ENCODE measurements at places on chromosomes 7 and 10.
A peak's percentile ranks its signal among the peaks of the same experiment; 100 is the strongest.

- no peak for DNase-seq
Observed at GRCh38 chr7:95099106-95099505, 191.7 kb downstream of the PPP1R9A start.

DNA sequence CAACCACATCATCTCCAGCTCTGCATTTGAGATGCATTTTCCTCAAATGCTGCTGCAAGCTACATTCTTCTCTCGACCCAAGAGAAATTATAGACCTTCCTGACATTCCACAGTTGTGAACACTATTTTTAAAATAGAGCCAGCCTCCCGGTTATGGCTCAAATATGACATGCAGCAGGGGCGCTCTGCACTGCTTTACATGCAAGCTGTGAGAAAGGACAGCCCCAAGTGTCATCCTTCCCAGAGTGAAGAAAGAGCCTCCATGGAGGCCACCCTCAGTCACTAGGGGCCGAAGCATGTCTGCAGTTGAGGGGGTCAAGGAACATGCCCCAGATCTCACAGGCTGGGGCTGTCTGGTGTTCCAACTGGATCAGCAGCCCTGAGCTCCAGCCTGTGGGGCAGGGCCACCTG, 63.9 kb upstream of the CHST15 start:
- no peak for DNase-seq

GRCh38 chr10:78620985-78621799, 447.6 kb upstream of the ZMIZ1 start:
- DNase-seq, result no peak

DNA sequence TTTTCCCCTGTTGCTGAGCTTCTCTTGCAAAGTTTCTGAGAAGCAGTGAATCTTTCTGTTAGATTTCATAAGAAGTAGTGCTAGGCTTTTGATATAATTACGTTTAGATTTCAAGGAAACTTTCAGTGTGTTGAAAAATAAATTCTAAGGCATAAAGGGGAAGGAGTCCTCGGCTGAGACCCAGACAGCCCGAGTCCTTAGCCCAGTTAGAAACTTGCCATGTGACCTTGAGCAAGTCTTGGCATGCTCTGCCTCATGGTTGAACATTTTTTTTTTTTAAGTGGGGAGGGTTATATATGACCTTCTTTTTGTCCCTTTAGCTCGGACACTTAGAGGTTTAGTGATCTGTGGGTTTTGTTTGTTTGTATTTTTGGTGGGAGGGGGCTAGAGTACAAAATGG, 117.5 kb downstream of the TCF7L2 start:
- no peak for DNase-seq

- DNase-seq, result no peak
Observed at GRCh38 chr10:62116896-62117295, 151.7 kb downstream of the RTKN2 start.

- peak; percentile 17 for DNase-seq
Observed at GRCh38 chr7:13910805-13911551, 78.5 kb downstream of the ETV1 start.

- DNase-seq, result no peak
Observed at GRCh38 chr10:102540023-102540422, 36.3 kb downstream of the SUFU start.

- no peak for DNase-seq
Observed at GRCh38 chr7:96418581-96418980, 96.7 kb upstream of the SLC25A13 start.

DNA sequence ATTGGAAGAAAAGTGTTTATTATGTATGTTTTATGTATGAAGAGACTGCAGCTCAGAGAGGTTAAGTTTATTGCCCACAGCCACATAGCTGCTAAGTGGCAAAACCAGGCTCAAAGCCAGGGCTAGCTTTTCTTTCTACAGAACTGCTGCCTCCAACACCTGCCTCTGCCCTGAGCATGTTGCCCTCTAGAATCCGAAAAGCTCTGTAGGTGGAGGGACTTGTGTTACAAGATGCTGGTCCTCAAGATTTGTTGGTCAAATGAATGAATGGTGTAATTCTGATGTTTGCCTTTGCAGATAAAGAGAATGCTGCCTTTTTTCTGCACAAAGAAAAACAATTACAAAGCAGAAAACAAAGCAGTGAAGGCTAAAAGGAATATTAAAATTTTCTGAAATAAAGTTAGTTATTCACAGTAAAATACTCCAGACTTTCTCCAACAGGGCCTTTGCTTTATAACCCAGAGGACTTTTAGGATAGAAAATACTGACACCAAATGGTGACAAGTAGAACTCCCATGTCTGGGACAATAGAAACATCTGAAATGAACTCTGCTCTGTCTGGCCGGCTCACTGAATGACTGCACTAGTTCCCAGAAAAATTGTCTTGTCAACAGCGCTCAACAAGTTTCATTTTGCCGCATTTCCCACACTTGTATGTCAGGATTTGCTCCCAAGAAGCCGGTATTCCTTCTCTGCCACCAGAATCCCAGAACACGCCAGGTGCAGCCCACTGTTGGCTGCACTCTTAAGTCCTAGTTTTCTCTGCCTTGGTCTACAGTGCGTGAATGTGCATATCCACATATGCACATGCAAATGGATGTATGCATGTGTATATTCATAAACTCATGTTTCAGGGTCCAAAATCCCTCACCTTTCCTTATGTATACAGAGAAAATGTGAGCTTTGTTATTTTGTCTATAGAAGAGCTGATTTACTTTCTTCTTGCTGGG, 11.0 kb upstream of the DNTT start:
- peak; percentile 4 for DNase-seq

DNA sequence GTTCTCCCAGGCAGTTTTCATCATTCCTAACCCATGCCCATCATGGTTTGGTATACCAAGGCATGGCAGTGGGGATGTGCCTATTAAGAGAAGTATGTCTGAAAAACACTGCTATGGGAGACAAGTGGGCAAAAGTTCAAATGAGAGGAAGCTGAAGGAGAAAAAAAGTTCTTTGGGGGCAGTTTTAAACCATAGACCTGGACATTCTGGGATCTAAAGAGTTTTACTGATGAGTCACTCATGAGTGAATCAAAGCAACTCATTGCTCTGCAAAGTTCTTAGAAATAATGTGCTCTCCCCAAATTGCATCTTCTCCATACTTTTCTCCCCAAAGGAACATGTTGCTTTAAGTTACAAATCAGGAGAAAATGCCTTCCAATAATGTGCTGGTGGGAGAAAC, 256.9 kb upstream of the MTPN start:
- DNase-seq, result no peak

- DNase-seq, result no peak
Observed at GRCh38 chr10:63200431-63200830, 67.3 kb downstream of the NRBF2 start.

- DNase-seq, result no peak
Observed at GRCh38 chr7:13801669-13802068, 187.8 kb downstream of the ETV1 start.

GRCh38 chr7:69199041-69199440, 399.2 kb upstream of the AUTS2 start:
- DNase-seq, result no peak

- DNase-seq, result no peak
Observed at GRCh38 chr10:74394416-74394969, 243.5 kb downstream of the ADK start.

DNA sequence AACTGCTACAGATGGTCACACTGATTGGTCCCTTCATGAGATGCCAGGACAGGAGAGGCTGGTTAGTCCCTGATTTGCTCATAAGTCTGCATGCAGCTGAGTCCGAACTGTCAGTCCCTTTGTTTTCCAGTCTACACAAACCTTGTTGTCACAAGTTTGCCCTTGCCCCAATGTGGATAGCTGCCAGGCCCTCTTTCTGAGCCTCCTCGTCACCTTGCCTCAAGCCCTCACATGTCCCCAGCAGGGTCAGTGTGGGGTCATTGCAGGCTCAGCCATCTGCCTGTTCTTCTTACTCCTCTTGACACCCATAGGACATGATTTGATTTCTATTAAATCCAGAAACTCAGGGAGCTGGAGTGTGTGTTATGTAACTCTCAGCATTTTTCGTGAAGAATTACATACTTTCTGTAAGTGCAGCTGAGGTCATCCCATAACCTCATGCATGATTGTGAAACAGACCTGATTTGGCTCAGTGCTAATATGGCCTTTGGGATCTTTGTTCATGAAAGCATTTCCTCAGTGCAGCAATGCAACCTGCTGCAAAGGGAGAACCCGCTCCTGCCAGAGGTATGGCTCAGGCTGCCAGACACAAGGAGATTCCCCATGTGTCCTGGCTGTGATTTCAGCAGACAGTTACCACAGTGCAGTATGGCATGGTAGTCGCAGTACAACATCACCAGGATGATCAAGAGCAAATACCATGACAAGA, 70.0 kb upstream of the ZMIZ2 start:
- DNase-seq, result no peak

GRCh38 chr10:97724341-97724941, 10.9 kb downstream of the MARVELD1 start:
- DNase-seq, result no peak

- no peak for DNase-seq
Observed at GRCh38 chr10:131213741-131214505, 97.6 kb downstream of the TCERG1L start.

DNA sequence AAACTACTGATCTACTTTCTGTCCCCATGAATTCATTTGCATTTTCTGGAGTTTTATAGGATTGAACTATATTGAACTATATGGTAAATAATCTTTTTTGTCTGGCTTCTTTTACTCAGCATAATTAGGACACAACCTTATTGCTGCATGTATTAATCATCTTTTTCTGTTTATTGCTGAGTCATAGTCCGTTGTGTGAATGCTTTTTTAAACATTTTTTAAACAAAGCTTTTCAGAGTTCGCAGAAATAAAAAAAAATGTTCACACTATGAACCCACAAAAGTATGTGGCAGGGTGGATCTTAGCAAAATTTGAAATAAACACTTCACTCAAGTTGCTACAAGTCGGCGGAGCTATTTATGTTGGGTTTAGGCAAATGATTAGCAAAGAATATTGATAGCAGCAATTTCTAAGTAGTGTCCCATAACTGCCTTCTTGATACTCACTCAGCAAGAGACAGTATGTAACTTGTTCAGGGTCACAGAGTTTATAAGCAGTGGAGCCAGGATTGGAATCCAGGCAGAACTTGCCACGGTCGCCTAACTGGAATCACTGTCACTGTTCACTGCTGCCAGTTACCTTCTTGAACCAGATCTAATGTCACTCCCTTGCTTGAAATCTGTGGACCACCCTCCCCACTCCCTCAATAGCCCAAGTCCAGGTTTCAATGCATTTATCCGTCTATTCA, 5.6 kb downstream of the CH25H start:
- no peak for DNase-seq

- no peak for DNase-seq
Observed at GRCh38 chr7:42753811-42754363, 158.0 kb downstream of the C7orf25 start.

GRCh38 chr7:93203496-93203895, 22.8 kb downstream of the HEPACAM2 start:
- DNase-seq, result no peak

DNA sequence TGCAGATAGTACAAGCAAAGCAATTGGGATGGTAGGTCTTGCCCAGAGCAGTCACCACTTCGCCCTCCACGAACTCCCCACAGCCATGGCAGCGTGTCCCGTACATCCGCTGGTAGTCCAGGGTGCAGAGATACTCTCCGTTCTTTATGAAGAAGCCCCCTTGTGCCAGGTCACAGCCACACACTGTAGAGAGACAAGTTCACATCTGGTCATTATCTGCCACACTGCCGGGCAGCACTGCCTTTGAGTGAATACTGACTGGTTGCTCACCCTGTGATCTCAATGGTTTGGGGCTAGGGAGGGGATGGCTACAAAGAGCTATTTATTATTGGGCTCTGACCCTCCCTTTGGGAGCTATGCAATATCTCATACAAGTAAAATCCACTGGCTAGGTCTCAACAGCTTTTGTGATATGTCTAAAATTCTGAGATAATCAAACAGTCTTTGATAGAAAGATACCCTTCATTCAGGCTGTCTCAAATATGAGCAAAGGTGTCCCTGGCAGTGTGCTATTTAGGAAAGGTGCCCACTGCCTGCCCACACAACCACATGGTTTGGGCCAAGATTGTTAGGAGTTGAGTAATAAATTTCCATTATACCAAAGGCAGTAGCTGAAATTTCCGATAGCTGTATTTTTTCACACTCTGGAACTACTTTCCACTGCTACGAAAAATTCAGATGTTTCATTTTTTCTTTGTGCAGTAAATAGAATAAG, 82.5 kb downstream of the ABLIM1 start:
- no peak for DNase-seq

DNA sequence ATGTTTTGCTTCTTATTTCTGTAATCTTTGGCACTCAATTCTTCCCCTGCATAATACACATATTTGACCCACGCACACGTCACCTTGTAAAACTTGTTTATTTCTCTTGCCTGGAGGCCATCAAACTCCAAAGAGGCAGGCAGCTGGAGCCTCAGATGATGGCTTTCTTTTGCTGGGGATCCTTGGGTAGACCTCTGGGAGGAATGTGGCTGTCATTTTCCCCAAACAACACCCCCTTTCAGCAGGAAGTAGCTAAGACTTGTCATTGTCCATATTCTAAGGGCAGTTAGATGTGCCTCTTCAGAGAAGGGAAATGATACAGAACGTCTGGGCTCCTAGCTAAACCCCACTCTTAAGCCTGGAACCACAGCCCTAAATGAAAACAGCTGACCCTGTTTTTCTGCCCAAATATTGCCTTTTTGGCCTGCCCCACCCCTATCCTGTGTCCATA, 111.3 kb downstream of the ITGB8 start:
- no peak for DNase-seq

DNA sequence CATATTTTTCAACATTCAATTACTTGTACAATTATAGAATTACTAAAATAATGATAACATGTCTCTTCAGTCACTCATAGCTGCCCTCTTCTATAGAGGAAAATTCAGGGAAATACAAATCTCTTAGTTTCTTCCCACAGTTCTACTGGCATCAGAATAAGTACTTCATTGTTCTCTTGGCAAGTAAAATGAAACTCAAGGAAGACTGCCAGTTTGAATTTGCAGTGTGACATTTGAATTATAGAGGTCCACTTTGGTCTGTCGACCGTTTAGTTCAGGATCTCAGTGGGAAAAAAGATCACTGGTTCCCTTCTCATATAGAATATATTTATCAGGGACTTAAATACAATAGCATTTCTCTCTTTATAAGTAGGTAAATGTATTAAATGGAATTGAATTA, 114.5 kb downstream of the PON1 start:
- no peak for DNase-seq

DNA sequence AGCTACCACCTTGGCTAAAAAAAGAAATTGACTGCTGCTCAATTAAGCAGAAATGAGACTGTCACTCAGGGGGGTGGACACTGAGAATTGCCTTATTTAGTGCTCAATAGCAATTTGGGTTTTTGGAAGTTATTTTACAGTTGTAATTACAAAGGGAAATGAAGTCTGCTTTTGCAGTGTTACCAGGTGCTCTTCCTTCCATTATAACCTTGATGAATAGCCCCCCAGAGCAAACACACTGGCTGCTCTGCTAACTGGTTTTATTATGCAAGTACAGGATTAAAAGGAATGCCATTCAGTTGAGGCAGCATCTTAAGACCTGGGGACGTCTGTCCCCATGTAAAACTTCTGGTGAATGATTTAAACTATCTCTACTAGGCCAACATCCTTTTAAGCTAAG, 191.0 kb downstream of the EVX1 start:
- no peak for DNase-seq
